ENCODE measurements at places on chromosomes 5 and 9.

DNA sequence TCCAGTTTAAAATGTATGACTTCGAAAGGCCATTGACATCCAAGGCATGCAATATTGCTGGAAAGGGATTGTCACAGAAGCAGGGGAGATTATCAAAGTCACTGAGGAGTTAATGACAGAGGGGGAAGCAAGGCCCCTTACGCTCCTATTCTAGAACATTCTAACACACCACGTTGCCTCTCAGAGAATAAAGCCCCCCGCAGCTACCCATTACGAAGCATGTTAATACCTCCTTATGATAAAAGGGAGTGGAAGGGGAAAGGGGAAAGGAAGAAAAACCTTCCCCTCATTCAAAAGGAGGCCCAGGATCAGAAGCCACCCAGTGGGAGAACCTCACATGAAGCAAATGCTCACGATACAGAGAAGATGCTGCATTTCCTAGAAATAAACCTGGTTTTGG, 213.6 kb downstream of the DAB2IP start:
- DNase-seq: no peak

DNA sequence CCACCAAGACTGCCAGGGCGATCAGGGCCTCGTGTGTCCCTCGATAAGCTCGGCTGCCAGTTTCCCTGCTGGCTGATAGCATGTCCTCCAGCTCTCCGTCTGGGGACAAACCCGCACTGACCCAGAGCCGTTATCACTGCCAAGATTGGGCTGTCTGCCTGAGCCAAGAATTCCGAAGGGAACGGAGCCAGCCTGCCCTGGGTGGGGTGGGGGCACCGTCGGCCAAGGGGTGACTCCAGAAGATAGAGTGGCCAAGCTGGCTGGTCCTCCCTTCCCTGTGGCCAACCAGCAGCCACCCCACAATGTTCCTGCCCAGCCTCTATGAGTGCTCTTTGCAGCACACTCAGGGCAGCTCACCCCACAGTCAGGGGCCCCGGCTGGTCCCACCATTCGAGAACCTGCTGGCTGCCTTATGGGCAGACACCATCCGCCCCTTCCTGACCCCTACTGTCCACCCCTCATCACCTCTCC, 29.4 kb downstream of the HRH2 start:
- no peak for DNase-seq

DNA sequence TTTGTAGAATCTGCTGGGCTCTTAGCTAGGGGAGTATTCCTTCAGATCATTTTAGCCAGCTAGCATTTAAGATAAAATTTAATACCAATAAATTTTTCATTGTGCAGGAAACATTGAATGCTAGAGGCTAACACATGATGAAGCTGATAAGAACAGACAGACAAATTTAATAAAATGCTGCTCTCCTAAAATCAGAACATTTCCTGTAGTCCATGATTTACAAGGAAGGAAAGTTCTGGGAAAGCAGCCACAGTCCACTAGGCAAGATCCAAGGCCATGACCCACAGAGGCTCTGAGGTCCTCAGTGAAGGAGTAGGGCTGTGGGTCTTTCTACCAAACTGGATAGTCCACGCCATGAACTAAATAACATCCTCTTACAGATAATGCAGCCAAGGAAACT, 253.0 kb downstream of the ICE1 start:
- no peak for DNase-seq

DNA sequence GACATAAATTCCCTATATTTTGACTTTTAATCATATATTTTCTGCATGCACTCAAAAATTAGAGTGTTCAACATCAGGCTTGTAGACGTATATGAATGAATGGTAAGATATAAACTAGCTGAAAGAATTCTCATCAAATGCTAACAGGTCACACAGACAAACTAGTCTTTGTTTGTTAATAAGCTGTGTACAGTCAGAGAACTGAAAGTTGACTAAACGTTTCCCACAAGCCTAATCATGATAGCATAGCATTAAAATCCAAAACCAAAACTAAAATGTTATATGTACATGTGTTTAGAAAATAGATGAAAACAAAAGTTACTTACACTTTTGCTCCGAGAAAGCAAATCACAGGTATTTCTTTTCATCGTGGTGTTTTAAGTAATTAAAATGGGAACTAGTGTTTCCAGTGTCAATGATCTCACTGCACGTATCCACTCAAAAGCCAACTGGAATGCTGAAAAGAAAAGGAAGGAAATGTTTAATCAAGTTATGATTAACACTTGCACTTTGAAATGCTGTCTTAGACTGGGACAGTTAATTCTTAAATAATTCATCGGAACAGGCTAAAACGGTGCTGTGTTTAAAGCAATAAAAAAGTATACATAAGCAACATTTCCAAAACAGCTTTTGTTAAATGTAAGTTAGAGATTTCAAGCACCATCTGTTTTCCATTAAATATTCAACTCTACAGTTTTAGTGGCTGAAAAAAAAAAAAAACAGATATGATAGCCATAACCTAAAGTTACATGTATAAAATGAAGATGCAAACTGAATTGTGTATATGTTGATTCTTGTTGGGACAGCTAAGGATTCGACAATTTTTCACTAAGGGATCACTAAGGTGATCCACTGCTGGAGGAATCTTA, 291.9 kb upstream of the PDE4D start:
- no peak for DNase-seq

DNA sequence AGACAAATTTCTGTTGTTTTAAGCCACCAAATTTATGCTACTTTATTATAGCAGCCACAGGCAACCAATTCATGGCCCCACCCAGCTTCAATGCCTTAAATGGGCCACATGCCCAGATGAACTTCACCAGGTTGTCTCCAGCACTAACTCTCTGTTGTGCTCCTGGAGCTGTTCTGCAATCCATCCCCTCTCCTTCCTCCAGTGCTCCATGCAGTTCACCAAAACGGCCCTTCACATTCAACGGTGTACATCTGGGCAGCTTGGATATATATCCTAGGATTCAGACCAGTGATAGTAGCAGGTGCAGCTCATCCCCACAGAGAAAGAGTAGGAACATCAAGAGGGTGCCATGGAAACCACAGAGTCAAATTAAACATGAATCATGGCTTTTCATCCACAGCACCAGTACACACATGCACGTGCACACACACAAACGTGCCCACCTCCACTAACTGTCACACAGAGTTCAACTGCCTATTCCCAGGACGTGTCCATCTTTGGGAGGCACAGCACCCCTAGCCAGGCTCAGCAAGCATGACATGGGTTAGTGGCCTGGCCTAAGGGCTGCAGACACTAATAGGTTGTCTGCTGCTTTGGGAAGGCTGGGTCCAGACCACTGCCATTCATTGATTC, 134.5 kb downstream of the MED10 start:
- no peak for DNase-seq

DNA sequence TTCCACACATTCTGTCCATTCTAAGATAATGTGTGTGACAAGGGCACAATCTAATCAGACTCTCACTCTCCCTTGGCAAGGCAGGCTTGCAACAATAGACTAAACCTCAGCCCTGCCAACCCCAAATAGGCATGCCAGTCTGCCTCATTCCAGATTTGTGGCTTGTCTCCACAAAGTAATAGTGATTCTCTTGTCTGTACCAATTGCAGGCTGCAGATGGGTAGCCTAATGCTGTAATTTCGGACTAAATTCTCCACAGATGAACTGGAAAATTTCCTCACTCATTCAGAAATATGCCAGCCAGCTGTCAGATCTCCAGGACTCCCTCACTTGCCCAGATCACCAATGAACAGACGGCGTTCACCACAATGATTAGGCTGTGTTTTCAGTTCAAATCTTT, 413.6 kb downstream of the ELAVL2 start:
- DNase-seq: no peak

GRCh38 chr9:121962421-121962820, 130.7 kb downstream of the TTLL11 start:
- DNase-seq: no peak

GRCh38 chr9:107193251-107193650, 89.8 kb upstream of the RAD23B start:
- DNase-seq: no peak

GRCh38 chr5:16480821-16481538, 15.4 kb upstream of the ZNF622 start:
- no peak for DNase-seq

- DNase-seq: no peak
Observed at GRCh38 chr5:92694067-92694466, 887.0 kb downstream of the NR2F1-AS1 start.

GRCh38 chr5:157464519-157465171, 4.6 kb downstream of the NIPAL4 start:
- DNase-seq: peak; percentile 28

- DNase-seq: no peak
Observed at GRCh38 chr5:92070786-92071185, 687.7 kb upstream of the ARRDC3 start.

- no peak for DNase-seq
Observed at GRCh38 chr9:89732939-89733324, 128.1 kb downstream of the GADD45G start.

DNA sequence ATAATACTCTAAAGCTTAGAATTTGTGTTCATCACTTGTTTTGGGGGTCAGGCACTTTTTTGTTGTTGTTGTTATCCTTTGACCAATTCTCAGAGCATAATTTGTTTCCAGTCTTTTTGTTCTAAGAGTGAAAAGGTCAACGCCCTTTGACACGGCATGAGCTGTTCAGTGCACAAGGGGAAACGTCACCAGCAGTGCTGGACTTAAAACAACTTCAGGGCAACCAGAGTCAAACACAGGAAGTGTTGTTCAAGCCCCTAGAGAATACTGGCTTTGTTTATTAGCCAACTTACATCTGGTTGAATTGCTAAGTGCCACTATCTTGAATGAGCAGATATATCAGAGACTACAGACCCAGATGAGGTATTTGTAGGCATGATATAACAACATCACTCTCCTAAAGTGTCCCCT, 368.9 kb downstream of the TMEM161B start:
- DNase-seq: peak; percentile 2

DNA sequence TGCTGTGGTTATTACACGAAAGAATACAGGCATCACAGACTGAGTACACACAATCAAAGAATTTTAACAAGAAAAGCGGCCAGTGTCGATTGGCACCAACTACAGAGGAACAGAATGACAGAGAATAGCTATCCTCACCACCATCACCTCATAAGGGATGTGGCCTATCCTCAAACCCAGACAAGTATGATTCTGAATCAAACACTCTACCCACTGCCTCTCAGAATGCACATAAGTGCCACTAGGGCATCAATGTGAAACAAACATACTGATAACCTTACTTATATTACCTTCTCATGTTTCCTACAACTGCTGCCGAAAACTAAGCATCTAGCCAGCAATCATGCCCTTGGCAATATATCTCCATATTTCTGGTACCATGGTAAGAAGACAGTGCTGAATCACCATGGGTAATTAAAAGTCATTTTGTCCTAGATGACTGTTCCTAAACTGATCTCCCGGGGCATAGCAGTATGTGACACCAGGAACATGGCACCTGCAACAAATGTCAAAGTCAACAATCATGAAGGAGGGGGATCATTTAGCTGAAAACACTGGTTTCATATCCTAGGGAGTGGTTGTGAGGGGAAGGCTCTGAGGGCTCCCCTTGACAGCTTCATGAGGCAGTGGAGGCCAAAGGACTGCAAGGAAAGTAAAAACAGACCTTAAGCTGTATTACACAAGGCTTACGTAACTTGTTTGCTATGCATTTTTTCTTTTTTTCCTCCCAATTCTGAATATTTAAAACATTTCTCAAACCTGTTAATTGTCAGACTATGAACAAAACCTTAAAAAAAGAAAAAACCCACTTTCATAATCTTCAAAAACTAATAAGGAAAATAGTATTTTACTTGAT, 88.3 kb downstream of the LHFPL2 start:
- DNase-seq: no peak

- no peak for DNase-seq
Observed at GRCh38 chr9:133754688-133755227, 16.6 kb upstream of the SARDH start.

GRCh38 chr5:100647461-100648230, 112.5 kb downstream of the FAM174A start:
- no peak for DNase-seq

- no peak for DNase-seq
Observed at GRCh38 chr9:134772331-134772730, 108.3 kb upstream of the FCN2 start.

DNA sequence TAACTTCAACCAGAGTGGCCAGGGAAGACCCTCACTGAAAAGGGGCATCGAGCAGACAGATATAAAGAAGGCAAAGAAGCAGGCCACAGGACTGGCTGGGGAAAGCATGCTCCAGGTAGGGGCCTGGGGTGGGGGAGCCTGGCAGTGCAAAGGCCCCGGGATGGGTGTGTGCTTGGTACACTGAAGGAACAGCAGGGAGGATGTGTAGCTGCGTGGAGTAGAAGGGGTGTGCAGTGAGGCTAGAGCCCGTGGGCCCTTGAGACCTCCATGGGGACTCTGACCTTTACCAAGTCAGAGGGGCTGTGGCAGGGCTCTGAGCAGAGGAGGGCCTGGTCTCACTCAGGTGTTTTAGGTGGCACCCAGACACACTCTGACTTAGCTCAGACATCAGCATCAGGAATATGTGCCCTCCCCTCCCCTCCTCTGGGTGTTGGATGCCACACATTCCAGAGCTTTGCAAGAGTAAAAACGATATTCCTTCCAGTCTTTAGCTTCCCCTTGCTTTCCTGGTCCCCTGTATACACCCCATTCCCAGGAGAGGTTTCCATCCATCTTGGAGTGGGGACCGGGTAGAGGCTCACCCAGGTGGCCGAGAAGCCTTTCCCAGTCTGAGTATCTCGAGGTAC, 7.6 kb downstream of the TRIM7 start:
- DNase-seq: no peak

DNA sequence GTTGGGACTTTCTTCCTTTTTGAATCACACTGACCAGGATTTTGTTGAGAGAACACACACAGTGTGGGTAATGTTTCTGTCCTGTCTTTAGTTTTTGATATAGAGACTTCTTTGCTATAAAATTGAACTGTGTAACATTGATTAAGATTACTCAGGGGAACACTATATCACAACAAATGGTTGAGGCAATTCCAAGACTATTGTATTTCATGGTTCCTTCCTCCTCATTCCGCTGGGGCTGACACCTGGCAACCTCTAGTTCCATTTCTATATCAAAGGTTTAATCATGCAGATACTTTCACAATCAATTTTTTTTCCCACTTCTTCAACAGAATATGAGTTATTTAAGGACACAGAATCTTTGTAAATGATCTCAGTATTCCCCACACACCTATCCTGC, 182.2 kb downstream of the TAF11L14 start:
- DNase-seq: no peak

DNA sequence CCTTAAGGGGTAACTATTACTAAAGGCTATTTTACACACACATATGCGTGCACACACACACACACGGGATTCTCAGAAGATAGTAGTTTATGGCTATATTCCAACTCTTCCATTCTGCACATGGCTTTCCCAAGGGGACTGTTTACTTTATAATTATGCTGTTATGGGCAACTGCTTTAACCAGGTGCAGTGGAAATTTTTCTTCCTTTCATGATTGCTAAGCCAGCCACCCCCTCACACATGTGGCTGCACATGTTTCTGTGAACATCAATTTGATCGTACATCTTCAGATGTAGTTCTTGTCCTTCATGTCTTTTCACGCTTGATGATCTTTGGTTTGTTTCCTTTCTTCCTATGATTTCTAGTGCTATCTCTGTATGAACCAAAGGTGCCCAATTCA, 37.0 kb downstream of the MRPS30 start:
- no peak for DNase-seq

- DNase-seq: no peak
Observed at GRCh38 chr5:44388321-44389089, 715 bp downstream of the FGF10 start.
